ENCODE measurements at places on chromosomes 6 and 20.

- DNase-seq = no peak
These were observed 123.5 kb upstream of the IFNGR1 start for GRCh38 chr6:137342607-137343190.

DNA sequence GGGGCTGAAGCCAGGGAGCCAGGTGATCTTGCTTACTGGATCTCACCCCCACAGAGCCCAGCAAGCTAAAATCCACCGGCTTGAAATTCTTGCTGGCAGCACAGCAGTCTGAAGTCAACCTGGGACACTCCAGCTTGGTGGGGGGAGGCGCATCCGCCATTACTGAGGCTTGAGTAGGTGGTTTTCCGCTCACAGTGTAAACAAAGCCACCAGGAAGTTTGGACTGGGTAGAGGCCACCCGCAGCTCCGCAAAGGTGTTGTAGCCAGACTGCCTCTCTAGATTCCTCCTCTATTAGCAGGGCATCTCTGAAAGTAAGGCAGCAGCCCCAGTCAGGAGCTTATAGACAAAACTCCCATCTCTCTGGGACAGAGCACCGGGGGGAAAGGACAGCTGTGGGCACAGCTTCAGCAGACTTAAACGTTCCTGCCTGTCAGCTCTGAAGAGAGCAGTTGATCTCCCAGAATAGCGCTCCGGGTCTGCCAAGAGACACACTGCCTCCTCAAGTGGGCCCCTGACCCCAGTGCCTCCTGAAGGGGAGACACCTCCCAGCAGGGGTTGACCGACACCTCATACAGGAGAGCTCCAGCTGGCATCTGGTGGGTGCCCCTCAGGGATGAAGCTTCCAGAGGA lies 206.3 kb upstream of the KHDRBS2 start:
- no peak for DNase-seq

GRCh38 chr6:145845557-145845956 lies 31.0 kb upstream of the FBXO30 start:
- no peak for DNase-seq

GRCh38 chr6:111761783-111762312 lies 111.4 kb downstream of the FYN start:
- DNase-seq = no peak

- DNase-seq = no peak
These were observed 59.2 kb downstream of the SYNJ2 start for GRCh38 chr6:158040804-158041347.
